ENCODE measurements at places on chromosomes 1 and 21. TPM values are rescaled to one million over a fixed set of nuclear protein-coding genes. Genes with fewer than 3 reads are reported as not detected.

PRELP gene
- not detected for total RNA-seq

- DNase-seq: no peak
Measured at GRCh38 chr1:159239551-159240220, 35.0 kb downstream of the ACKR1 start.

DNA sequence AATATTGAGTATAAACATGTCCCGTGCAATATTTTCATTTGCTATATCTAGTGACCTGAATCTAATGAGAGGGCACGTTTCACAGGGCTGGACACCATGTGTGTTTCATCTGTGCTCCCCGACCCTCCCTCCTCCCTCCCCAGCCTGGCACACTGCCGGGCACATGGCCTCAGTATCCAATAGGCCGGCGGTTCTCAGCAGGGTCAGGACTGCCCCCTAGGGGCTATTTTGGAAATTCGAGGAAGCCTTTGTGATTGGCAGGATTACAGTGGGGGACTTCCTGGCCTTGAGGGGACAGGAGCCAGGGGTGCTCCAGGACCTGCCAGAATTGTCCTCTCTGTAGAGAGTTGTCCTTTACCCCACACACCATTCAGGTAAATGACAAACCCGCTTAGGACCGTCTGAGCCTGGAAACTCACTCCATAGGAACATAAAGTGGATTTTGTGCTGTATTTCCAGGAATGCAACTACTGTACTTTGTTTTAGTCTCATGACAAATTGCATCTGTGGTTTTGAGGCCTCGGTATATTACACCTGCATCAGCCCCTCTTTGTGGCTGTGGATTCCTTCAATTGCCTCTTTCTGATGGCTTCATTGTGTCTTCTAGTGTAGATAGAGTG lies 109.5 kb upstream of the SIM2 start:
- DNase-seq: peak; percentile 49

DNA sequence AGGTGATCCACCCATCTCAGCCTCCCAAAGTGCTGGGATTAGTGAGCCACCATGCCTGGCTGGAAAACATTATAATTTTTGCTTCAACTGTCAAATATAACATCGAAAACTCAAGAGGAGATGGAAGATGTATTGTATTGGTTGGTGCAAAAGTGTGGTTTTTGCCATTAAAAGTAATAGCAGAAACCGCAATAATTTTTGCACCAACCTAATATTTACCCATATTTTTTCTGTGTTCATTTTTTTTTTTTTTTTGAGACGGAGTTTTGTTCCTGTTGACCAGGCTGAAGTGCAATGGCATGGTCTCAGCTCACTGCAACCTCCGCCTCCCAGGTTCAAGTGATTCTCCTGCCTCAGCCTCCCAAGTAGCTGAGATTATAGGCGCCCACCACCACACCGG lies 27.1 kb upstream of the SHE start:
- DNase-seq: no peak

DNA sequence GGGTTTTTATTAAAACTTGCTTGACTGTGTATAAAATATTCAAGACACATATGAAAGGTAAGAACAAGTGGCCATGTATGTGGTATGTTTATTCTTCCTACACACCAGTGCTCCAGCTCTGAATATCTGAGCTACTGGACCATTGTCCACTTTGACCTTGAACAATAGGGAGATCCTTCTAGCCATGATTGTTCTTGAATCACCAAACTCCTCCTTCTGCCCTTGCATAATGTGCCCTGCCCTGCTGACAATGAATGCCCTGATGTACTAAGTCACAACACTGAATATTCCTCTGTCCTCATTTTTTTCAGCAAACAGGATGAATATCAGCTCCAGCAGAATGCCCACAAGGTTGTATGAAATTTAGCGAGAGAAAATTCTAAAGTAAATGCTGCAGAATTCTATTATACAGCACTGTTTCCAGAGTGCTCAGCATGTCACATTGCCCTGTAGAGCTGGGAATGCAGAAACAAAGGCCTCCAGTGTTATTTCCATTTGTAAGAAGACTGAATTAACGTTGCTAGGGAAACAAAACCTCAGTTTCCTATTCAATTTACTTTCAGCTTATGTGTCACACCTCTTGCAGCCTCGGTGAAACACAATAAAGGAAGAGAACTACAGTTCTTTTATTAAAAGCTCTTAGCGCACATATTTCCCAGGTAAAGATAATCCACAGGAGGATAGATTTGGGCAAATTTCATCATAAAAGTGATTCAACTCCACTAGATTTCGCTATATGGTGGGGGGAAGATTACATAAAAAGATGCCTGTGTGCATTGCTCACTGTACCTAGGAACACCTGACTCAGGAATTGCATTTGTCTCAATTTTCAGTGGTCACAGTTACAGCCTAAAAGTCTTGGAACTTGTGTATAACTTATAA lies 187.4 kb upstream of the ATP1B1 start:
- DNase-seq: peak; percentile 27

GRCh38 chr1:165616054-165616612 lies 14.9 kb upstream of the MGST3 start:
- DNase-seq: no peak

- DNase-seq: no peak
Measured at GRCh38 chr21:43306391-43306790, 120.5 kb downstream of the SIK1 start.

GRCh38 chr1:37605061-37605650 lies 9.4 kb upstream of the GNL2 start:
- DNase-seq: no peak

- DNase-seq: no peak
Measured at GRCh38 chr1:62318756-62319544, at the start of gene KANK4. TSS of gene KANK4 (minus strand) at chr1:62319434. CDS start at chr1:62281564, 37,870 bp downstream.

- peak; percentile 56 for DNase-seq
Measured at GRCh38 chr1:185559684-185560331, 174.4 kb upstream of the HMCN1 start.

GRCh38 chr1:21174230-21174629 lies 2.5 kb downstream of the EIF4G3 start:
- no peak for DNase-seq

- DNase-seq: no peak
Measured at GRCh38 chr1:208031316-208031931, 120.5 kb upstream of the CD34 start.

DNA sequence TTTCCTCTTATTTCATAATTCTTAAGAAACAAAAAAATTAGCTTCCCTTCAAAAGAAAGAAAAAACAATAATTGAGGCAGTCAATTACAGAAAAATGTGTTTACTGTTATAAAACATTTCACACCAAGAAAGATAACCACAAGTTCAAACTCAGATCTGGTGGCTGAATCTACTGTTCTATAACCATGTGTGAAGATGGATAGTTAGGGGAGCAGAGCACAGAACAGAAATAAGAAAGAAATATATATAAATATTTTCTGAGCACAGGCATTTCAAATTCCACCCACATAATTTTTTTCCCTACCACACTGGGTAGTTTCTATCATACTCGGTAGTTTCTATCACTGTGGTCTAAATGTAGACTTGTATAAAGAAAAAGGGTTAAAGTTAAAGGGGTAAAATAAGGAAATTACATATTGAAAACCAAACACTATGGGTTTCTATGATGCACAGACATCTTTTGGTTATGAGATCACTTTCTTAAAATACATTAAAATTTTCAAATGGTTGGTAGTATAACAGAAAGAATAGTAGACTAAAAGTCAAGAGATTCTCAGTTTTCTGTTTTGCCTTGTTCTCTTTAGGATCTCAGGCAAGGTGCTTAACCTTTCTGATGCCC lies 10.8 kb downstream of the LYST start:
- DNase-seq: no peak

- DNase-seq: no peak
Measured at GRCh38 chr1:9449110-9449627, 90.1 kb upstream of the SLC25A33 start.

Data from Calu3 (cell line).